ENCODE measurements at places on chromosomes 11 and 22.
A peak's percentile ranks its signal among the peaks of the same experiment; 100 is the strongest.

DNA sequence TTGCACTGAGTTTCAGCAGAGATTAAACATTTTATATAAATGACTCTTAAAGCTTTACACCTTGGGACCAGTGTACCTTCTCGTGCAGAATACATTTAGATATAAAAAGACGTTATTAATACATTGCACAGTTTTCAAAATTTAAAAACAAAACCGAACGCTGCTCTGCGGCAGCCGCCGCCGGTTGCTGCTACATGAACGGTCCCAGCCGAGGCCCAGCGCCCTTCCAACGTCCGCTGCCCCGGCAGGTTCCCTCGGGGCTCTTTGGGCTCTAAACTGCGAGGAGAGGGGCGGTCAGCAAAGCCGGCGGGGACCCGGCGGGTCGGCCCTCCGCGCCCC is 2.0 kb downstream of the CDKN1C start:
- H3K36me3 ChIP-seq: no peaks in the 10 kb centered on the region
- no peak for DNase-seq
- H3K4me1 ChIP-seq: peaks cover 2% of the 10 kb centered on the region
- H3K27me3 ChIP-seq: peaks cover 5% of the 10 kb centered on the region

- H3K36me3 ChIP-seq: no peaks in the 10 kb centered on the region
- H3K27me3 ChIP-seq: no peaks in the 10 kb centered on the region
- no peak overlapping the region for H3K4me3 ChIP-seq
- no peak overlapping the region for H3K27ac ChIP-seq
- DNase-seq: no peak
Measured at GRCh38 chr11:131814108-131814507, 443.7 kb downstream of the NTM start.

DNA sequence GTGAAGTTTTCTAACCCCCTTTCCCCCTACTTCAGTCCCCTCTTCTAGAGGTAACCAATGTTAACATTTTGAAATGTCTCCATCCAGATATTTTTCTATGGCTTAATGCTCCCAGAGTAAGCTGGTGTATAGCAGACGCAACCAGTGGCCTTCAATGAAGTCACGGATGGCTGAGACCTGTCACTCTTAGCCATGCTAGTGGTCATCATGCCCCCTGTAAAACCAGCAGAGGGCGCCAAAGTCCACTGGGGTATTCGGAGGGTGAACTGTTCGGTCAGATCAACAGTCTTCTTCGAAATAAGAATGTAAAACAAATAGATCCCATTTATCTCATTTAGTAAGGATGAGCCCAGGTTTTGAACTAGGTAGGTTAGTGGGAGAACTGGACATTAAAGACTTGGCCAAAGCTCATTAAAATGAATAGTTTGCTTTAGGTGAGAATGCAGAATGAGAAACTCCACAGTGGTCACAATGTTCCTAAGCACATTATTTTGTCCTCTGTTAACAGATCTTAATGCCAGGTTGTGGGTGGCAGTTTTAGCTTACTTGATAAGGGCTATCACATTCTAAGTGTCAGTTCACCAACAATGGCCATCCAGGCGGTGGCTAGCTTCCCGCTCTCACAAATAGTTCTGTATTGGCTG is 8.6 kb upstream of the MMP8 start:
- H3K27ac ChIP-seq: no peak overlapping the region
- H3K4me3 ChIP-seq: no peak overlapping the region
- DNase-seq: peak; percentile 84
- H3K4me1 ChIP-seq: no peaks in the 10 kb centered on the region
- no peaks in the 10 kb centered on the region for H3K27me3 ChIP-seq

DNA sequence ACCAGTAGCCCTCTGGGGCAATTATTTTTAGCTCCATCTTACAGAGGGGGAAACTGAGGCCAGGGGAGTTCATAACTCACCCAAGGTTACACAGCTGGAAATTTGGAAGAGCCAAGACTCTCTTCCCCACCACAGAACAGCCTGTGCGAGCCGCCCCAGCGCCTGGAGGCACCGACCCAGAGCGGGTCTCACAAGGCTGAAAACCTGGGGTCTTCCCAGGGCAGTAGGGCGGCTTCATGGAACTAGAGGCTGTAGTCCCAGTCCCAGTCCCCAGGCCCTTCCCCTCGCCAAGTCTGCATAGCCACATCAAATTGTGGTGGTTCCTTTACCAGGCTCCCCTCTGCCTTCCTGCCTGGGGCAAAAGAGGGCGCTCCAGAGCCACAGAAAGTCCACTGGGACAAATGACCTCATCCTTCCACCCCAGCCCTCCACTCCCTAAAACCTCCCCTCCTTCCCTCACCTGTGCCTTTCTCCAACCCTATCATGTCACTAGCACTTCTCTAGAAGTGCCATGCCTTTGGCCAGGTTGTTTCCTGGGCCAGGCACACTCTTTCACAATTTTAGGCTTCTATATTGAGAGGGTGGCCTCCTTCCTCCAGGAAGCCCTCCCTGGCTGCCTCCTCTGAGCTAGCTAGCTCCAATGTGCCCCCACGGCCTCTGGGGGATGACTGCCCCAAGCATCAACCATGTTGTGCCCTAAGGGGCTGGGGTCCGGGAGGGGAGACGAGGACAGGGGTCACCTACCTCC is 15.2 kb upstream of the CDC42EP1 start:
- no peak overlapping the region for H3K4me3 ChIP-seq
- H3K27me3 ChIP-seq: no peaks in the 10 kb centered on the region
- H3K4me1 ChIP-seq: peaks cover 16% of the 10 kb centered on the region
- no peaks in the 10 kb centered on the region for H3K36me3 ChIP-seq

GRCh38 chr22:20957102-20957682 is 9.9 kb upstream of the AIFM3 start:
- peaks cover 2% of the 10 kb centered on the region for H3K4me1 ChIP-seq
- no peaks in the 10 kb centered on the region for H3K27me3 ChIP-seq
- peak; percentile 48 for DNase-seq
- H3K4me3 ChIP-seq: peak overlapping the region; percentile 63
- H3K36me3 ChIP-seq: peaks cover 2% of the 10 kb centered on the region
- H3K27ac ChIP-seq: no peak overlapping the region

- no peak for DNase-seq
- H3K4me1 ChIP-seq: no peaks in the 10 kb centered on the region
- no peak overlapping the region for H3K27ac ChIP-seq
- no peaks in the 10 kb centered on the region for H3K36me3 ChIP-seq
- H3K27me3 ChIP-seq: no peaks in the 10 kb centered on the region
Measured at GRCh38 chr11:33949252-33949913, 57.5 kb upstream of the LMO2 start.

GRCh38 chr11:77471558-77472193 is 2.2 kb downstream of the PAK1 start:
- H3K27ac ChIP-seq: peak overlapping the region; percentile 3
- no peak overlapping the region for H3K4me3 ChIP-seq
- peaks cover 14% of the 10 kb centered on the region for H3K4me1 ChIP-seq
- H3K27me3 ChIP-seq: no peaks in the 10 kb centered on the region
